ENCODE measurements at places on chromosomes 6 and 20.

GRCh38 chr6:11575408-11576033, 38.0 kb downstream of the TMEM170B start:
- peak; percentile 44 for DNase-seq

GRCh38 chr6:113723182-113723581, 134.0 kb upstream of the MARCKS start:
- no peak for DNase-seq

DNA sequence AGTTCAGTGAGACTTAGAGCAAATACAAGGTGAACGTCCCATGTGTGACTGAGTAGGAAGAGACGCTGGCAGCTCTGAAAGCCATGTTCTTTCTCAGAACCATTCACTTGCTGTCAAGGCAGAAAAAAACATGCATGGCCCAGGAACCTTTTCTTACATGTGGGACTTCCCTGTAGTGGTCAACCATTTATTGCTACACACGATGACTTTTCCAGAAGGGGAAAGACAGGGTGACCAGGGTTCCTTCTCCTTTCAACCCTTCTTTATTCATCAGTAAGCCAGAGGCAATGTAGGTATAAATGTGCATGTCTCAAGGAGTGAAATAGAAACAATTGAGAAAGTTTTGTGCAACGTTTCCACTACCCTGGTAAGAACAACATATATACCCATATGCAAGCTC, 189.0 kb downstream of the NFATC2 start:
- DNase-seq = no peak

- no peak for DNase-seq
These were observed 4.6 kb upstream of the EEF1A2 start for GRCh38 chr20:63503524-63503923.

- DNase-seq = no peak
These were observed 115.9 kb downstream of the CD24 start for GRCh38 chr6:106858653-106859092.

DNA sequence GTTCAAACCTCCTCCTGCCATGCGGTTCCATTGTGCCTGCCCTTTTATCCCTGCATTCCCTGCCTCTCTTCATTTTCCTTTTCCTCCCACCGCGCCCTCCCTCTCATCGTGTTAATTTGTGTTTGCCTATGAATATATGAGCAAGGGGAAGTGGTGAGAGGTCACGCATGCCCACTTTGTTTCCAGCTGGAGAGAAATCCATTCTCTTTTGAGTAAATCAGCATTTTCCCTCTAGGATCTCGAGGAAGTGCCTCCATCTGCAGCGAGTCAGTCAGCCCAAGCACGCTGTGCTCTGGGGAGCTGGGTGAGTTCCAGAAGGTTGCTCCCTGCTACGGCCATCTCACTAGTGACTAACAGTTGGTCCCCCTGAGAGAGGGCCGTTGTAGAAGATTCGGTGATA, 42.9 kb downstream of the CDH26 start:
- DNase-seq = no peak

DNA sequence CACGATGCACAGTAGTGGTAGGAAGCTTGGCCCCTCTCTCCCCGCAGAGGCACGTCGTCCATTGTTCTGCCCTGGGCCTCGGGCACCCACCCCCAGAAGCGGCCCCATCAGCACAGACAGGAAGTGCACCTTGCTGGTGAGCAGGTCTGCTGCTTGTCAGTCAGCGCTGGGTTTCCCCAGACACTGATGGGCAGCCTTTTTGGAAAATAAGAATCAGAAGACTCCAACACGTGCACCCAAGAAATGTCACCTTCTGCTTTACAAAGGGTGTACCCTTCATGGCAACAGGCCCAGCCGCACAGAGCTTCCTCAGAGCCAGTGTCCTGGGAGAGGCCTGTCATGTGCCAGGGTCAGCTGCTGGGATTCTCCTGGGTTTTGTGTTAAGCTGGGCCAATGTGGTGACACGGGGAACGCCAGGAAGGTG, 34.7 kb upstream of the IRF4 start:
- DNase-seq = no peak

- no peak for DNase-seq
These were observed 120.2 kb upstream of the CLDN20 start for GRCh38 chr6:155143578-155144106.

- DNase-seq = no peak
These were observed 4.4 kb upstream of the KCNS1 start for GRCh38 chr20:45105317-45105716.

GRCh38 chr6:120876424-120876823, 457.9 kb downstream of the TBC1D32 start:
- DNase-seq = no peak

GRCh38 chr6:82555801-82556200, 192.2 kb downstream of the TPBG start:
- DNase-seq = no peak

- DNase-seq = no peak
These were observed 114.7 kb upstream of the BEND3 start for GRCh38 chr6:107230024-107230423.

DNA sequence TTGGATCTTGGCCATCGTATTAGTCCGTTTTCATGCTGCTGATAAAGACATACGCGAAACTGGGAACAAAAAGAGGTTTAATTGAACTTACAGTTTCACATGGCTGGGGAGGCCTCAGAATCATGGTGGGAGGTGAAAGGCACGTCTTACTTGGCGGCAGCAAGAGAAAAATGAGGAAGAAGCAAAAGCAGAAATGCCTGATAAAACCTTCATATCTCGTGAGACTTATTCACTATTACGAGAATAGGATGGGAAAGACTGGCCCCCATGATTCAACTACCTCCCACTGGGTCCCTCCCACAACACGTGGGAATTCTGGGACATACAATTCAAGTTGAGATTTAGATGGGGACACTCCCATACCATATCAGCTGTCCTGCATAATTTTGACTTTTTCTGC, 20.1 kb upstream of the REPS1 start:
- DNase-seq = no peak

DNA sequence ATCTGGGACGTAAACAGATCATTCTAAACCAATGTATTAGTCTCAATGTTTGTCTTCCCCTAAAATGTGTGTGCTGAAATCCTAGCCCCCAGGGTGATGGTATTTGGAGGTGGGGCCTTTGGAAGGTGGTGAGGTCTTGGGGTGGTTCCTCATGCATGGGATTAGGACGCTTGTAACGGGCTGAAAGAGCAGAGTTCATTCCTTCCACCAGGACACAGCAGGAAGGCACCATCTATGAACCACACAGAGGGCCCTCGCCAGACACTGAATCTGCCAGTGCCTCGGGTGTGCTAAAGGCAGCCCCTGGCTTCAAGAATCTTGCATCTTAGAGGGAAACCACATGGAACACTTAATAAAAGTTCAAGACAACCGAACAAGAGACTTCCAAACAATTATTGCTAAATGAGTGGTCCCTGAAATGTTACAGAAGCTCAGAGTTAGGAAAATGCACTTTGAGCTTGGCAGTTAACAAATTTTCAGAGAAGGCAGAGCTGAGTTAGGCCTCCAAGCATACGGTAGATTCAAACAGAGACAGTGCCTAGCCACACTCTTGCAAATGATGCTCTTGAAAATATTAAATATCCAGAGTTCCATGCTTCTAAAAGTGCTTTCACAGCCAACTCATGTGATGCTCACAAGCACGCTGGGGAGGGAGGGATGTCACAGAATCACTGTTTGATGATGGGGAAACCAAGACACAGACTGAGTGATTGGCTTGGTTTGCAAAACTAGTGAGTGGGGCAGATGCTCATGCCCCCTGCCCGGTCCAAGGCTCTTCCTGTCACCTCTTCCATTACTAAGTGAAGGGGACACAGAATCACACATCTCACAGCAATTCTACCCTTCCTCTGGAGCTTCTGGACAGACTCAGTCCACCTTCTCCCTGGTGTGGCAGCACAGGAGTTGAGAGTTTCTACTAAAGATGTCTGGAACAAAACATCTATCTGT, 27.4 kb downstream of the TBC1D7 start:
- no peak for DNase-seq

GRCh38 chr6:118649918-118650581, 1.3 kb downstream of the CEP85L start:
- DNase-seq = no peak

- DNase-seq = no peak
These were observed 96.6 kb upstream of the MAN1A1 start for GRCh38 chr6:119446115-119446554.

- DNase-seq = no peak
These were observed 42.4 kb upstream of the EMILIN3 start for GRCh38 chr20:41408986-41409385.

GRCh38 chr20:10172998-10173655, 45.5 kb upstream of the SNAP25 start:
- DNase-seq = no peak

GRCh38 chr6:85672623-85673022, 29.9 kb upstream of the SYNCRIP start:
- no peak for DNase-seq

DNA sequence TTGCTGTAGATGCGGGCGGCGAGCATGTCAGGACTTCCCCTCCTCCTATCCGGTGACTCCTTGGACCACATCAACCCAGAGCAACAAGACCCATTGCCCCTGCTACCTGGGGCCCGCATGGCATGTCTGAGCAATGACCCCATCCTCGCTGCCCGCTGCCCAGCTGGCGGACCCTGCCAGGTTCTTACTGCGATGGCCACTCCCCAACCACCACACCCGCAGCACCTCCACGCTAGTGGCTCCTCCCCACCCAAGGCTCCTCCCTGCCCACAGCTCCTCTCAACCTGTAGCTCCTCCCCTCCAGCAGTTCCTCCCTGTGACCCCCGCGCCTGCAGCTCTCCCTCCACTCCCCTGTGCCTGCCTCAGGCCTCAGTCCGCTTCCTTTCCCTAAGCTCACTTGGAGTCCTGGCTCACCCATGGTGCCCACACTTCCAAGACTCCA, 17.6 kb upstream of the SERPINB9 start:
- no peak for DNase-seq

GRCh38 chr6:7939184-7939863, 28.7 kb upstream of the TXNDC5 start:
- no peak for DNase-seq

DNA sequence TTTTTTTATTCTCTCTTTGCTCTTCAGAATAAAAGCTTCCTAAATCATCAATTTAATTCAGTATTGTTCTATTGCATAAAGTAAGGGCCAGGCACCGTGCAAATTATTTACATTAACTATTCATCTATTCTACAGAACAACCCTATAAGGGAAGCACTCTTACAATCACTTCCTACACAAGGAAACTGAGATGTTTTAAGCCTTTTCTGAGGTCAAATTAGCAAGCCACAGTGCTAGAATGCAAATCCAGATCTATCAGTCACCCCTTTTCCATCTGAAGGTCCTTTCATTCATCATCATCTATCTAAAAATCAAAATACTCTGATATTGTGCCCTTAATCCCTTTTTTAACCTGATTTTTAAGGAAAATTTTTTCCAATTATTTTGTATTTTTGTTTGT, 31.2 kb downstream of the FRK start:
- DNase-seq = no peak

GRCh38 chr6:51854876-51855275, 232.5 kb downstream of the PKHD1 start:
- DNase-seq = peak; percentile 24

GRCh38 chr20:51493346-51493791, 49.1 kb downstream of the NFATC2 start:
- no peak for DNase-seq

GRCh38 chr6:159043251-159043650, 1.5 kb downstream of the TAGAP start:
- no peak for DNase-seq

DNA sequence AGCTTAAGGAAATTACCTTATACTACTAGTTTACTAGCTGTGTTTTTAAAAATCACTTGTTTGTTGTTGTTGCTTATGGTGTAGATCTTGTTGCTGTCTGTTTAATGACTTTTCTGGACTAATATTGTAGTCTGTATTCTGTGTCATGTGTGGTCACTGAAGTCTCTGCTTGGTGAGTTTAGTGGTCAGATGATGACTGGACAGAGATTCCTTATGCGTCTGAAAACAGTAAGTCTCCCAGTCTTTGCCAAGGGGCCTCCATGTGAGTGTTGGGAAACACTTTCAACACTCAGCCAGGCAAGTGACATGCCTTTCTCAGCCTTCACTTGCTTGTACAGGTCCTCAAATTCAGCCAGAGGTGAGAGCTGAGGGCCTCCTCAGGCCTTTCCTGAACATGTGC, 256.9 kb upstream of the RNF24 start:
- no peak for DNase-seq

GRCh38 chr6:100479179-100480035, 14.7 kb upstream of the SIM1 start:
- no peak for DNase-seq

- DNase-seq = no peak
These were observed 118.4 kb upstream of the TRAF3IP2 start for GRCh38 chr6:111724039-111724438.

GRCh38 chr20:13817342-13817741, 32.5 kb downstream of the NDUFAF5 start:
- DNase-seq = no peak

GRCh38 chr6:75818098-75818855, 69.2 kb downstream of the MYO6 start:
- DNase-seq = no peak

GRCh38 chr20:24106150-24106800, 117.7 kb upstream of the GGTLC1 start:
- no peak for DNase-seq

- DNase-seq = no peak
These were observed 3.2 kb upstream of the KCNK15 start for GRCh38 chr20:44742304-44743079.

DNA sequence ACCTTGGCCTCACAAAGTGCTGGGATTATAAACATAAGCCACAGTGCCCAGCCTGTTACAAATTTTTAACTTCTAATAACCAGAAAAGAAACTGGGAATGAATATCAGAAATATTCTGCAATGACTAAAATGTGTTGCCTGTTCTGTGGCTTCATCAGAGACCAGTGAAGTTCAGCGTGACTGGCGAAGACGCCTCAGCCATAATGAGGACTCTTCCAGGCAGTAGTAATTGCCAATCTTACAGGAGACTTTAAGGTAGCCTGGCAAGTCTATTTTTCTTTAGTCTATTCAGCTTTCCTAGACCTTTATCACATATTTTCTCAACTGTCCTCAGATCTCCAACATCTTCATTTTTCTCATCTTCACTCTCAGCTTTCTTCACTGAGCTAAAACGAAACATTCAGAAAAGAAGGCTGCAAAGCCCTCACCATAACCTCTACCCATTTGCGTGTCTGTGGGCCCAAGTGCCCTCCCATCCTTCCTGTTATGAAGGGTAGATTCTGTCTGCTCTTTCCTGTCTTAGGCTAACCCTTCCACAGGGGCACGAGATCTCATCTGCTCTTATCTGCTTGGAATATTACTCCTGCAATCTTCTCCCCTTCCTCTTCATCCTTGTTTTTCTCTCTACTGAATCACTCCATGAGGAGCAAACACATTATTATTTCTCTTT, 42.0 kb upstream of the OLIG3 start:
- no peak for DNase-seq

- no peak for DNase-seq
These were observed 93.6 kb downstream of the MYB start for GRCh38 chr6:135274561-135275293.

- DNase-seq = peak; percentile 13
These were observed 921.8 kb upstream of the EPHA7 start for GRCh38 chr6:94341173-94341572.

- no peak for DNase-seq
These were observed 244.9 kb downstream of the DHX35 start for GRCh38 chr20:39206899-39207564.

Measured in glutamatergic neuron (in vitro differentiated cells).